ENCODE measurements at places on chromosomes 16 and 17.

DNA sequence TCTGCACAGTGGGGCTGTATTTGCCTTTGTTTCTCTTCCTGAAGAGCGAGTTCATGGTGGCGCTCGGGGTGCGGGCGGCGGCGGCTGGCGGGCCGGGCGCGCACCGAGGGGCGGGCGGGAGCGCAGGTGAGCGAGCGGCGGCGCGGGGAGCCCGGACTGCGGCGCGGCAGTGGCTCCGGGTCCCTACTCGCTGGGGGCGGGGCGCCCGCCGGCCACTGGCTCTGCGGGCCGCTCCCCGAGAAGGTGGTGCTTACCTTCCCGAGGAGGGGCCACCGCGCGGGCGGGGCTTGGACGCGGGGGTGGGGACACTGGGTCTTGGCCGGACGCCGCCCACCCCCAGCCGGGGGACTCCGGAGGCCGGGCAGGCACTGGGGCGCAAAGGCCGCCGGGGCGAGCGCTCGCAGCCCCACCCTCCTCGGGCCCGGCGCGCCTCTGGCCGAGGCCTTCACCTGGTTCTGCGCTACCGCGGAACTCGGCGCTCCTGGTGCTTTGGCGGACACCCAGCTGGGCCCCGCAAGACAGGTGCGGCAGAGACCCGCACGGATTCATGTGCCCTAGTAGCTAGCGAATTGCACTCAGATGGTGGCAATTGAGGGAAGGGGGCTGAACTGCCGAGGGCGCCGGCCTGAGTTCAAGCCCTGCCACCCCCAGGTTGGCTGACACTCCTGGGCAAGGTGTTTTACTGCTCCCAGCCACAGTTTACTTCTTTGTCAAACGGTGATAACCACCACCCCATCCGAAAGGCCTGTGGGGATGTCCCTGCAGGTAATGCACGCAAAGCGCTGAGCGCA is at the start of gene PPL:
Gene PPL (minus strand): TSS at position 158 of the 791 bp plus-strand sequence. CDS start 103 bp downstream, at position 55.
- DNase-seq, result no peak

DNA sequence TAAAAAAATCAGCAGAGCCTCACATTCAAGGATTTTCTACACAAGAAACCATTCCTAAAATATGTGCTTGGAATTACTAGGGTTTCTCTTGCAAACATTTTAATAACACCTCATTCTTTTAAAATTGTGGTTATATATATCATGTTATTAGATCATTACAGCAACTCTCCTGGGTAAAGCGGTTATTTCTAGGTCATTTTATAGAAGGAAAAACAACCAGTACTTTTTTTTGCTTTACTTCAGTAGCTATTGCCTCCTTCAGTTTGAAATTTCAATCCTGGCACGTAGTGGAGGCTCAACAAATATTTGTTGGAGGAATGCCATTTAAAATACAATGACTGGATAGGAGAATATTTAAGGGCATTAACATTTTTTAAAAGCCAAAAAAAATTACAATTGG is 220.6 kb downstream of the CDRT15L2 start:
- no peak for DNase-seq

DNA sequence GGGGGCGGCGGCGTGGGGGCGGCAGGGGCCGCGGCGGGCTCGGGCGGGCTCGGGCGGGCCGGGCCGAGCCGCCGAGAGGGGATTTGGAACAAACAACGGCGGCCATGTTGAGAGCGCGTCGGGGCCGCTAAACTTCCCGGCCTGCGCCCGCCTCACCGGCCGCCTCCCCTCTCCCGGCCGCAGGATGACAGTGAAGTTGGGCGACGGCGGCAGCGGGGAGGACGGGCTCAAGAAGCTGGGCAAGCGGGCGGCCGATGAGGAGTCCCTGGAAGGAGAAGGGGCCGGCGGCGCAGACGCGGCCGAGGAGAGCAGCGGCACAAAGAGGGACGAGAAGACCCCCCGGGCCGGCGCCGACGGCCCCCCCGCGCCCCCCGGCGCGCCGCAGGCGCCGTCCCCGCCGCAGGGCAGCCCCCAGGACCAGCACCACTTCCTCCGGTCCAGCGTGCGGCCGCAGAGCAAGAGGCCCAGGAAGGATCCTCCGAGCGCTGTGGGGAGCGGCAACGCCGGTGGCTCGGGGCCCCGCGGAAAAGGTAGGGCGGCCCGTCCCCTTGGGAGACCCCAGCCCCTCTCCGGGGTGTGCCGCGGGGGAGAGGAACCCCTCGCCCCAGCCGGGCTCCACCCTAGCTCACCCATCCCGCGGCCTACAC is 2.4 kb downstream of the CRAMP1 start:
- peak; percentile 11 for DNase-seq

DNA sequence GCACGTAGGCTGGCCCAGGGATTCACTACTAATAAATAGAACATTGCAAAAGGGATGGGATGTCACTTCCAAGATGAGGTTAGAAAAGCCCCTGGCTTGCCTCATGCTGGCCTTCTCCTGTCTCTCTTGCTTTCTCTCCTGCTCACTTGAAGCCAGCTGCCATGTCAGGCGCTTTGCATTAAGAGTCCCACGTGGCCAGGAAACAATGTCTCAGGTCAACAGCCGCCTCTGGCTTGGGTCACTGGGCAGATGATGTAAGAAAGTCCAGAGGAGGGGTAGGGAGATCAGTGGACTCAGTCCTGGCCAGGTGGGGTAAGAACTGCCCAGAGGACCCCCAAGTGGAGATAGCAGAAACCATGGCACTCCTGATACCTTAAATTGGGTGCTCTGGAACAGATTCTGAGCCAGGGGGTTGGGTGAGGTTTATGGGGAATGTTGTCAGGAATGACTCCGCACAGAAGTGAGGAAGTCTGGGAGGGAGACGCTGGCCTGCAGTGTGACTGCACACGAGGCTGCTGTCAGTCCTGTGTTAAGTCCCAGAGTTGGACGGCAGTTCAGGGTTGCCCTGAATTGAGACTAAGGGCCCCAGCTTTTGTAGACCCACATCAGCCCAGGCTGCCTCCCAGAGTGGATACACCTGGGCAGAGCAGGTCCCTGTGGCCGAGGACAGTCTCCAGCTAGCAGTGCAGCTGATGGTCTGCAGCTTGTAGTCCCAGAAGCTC is 17.7 kb downstream of the C16orf82 start:
- no peak for DNase-seq

- DNase-seq, result no peak
Measured at GRCh38 chr17:69227541-69227940, 1.1 kb downstream of the ABCA10 start.

- no peak for DNase-seq
Measured at GRCh38 chr17:43327421-43327820, 71.4 kb upstream of the ARL4D start.

DNA sequence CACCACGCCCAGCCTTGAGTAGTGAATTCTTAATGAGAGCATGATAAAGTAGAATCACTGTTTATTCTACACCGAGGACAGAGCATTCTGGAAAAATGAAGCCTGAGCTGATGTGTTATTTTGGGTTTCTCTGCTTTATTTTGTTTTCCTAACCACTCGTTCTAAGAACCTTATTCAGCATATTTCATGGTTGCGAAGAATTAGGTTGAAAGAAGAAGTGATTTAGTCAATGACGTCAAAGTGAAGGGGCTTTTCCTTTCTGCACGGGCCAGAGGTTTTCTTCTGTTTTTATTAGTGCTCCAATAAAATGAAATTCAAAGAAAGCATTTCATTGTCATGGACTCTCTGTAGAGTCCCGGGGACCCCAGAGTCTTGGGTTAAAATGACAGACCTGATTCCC is 178.5 kb downstream of the MAF start:
- DNase-seq, result no peak

DNA sequence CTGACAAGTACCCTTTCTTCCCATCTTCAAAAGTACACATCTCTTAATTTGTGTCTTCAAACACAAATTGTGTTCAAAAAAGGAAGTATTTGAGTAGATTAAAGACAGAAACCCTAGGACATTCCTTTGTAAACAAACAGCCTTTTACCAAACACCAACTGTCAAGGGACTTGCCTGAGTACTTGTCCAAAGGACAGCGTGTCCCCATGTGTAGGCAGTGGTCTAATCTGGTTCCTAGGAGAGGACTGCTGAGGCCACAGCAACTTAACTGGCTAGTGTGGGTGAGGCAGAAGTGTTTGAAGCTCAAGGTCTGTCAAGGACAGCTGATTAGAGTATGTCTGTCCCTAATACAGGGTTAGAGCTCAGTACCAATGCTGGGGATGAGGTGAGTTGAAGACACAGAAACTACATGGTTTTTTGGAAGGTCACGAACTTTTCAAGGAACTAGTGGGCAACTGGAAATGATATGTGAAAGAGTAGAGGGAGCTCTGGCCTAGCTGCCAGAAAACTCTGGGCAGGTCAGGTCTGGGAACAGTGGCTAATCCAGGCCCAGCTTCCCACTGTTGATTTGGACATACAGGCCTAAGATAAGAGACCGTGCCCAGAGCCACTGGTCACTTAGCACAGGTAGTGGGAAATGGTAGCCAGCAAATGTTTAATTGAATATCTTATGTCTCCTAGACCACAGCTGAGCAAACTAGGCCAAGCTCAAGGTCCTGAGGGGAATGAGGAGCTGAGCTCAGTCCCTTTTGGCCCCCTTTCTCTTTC is 10.1 kb downstream of the HMOX2 start:
- no peak for DNase-seq

- no peak for DNase-seq
Measured at GRCh38 chr17:16507918-16508533, 16.0 kb upstream of the LRRC75A start.

GRCh38 chr17:67863624-67864247 is 38.4 kb downstream of the BPTF start:
- DNase-seq, result no peak

- DNase-seq, result no peak
Measured at GRCh38 chr17:79952901-79953300, 82.8 kb downstream of the TBC1D16 start.

DNA sequence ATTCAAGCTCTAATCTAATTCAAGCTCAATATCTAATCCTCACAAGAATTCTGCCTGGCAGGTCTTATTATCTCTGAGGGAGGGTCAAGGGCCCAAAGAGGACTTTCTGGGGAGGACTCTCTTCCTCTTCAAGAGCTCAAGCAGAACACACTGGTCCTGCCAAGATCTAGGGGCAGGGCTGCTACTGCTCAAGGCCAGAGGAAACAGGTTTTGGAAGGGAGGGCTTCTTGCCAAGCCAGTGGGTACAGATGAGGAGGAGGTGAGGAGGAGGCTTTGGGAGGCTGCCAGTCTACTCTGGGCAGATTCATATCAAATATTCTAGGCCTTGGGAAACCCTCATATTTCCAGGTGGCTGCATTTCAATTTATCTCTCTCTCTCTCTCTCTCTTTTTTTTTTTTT is 51.8 kb upstream of the IL34 start:
- no peak for DNase-seq

- DNase-seq, result no peak
Measured at GRCh38 chr17:15194859-15195277, 70.3 kb downstream of the PMP22 start.

DNA sequence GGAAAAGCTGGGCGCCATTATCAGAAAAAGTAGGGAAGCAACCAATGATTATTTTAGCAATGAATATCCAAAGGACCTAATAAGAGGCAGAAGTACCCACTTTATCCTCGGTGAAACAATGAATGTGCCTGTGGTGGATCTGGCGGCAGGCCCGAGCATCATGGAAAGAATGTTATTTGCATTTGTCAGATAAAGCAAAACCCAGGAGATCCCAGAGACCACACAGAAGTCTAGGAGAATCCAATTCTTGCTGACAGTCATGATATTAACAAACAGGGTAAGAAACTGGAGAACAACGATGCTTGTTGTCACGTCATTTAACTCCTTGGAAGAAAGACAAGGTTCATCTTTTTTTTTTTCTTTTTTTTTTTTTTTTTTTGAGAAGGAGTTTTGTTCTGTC is 12.0 kb upstream of the TNRC6A start:
- no peak for DNase-seq

DNA sequence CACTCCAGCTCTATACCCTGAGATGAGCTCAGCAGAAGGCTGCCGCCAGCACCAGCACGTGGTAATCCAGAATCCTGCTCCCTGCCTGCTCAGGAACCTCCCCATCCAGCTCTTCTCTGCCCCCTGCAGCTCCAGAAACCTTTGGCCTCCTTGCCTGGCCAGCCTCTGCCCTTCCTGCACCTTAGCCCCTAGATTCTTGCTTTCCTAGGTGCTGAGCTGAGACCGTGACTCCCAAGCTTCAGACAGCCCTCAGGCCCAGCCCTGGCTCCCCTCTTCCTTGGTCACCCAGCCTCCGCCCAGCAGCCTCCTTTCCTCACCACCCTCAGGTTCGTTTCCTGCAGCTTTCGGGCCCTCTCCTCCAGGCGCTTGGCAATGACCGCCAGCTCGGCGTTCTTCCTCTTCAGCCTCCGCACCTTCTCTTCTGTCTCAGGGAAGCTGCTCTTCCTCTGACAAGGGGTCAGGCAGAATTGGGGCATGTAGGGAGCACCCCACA is 2.6 kb downstream of the TSPOAP1 start:
- no peak for DNase-seq

- no peak for DNase-seq
Measured at GRCh38 chr17:52181782-52182181, 23.3 kb upstream of the CA10 start.

- DNase-seq, result no peak
Measured at GRCh38 chr17:80386341-80386740, 28.6 kb upstream of the ENDOV start.

- no peak for DNase-seq
Measured at GRCh38 chr16:70422543-70422942, 16.4 kb downstream of the ST3GAL2 start.

GRCh38 chr17:32275060-32276042 is 9.7 kb downstream of the RHBDL3 start:
- DNase-seq, result no peak

DNA sequence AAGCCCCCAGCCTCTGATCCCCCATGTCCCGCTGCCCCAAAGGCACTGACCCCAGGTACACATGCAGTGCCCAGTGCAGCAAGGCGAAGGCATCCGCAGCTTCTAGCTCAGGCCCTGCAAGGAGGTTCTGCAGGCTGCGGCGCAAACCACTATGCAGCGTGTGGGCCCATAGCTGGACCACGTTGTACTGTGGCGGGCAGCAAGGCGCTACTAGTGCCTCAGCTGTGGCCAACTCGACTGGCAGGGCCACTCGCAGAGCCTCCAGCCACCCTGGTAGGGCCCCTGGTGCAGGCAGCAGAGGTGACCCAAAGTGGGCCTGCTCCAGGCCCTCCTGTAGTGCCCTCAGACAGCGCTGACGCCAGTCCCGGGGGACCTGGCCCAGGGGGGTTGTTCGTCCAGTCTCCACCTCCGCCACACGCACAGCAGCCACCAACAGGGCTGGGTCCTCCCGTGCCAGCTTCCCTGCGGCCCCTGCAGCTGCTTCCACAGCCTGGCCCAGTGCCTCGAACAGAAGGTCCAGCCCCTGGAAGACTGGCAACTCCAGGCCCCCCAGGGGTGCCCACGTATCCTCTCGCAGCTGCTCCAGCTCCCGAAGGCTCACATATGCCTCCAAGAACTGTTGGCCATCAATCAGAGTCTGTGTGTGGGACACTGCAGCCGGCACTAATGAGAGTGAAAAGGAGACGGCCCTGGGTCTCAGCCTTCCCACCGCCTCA is 2.6 kb downstream of the EXOC3L1 start:
- no peak for DNase-seq

DNA sequence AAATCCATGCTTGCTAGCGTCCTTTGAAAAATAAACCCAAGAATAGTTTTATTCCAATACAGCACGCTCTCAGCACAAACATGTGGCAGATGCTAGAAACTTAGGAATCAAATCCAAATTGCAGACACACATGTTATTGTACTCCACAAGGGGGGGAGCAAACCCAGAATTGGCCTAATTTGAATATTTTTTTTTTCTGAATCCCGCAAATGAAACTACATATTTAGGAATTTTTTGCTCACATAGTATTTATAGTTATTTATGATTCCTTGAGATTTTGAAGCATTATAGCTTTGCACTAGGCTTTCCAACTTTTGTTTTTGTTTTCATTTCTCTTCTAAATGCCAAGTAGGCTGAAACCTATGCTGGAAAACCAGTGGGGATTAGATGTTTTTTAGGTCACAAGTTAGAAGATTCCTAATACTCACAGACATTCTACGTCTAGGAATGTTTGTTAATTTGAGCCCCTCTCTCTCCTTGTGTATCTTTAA is 59.3 kb upstream of the CDH11 start:
- DNase-seq, result no peak
